ENCODE measurements at places on chromosomes 2 and 18. TPM values are rescaled to one million over a fixed set of nuclear protein-coding genes. Genes with fewer than 3 reads are reported as not detected.

Gene CDK15
- polyA plus RNA-seq: 0.09 TPM

Gene MOCOS
- not detected for polyA plus RNA-seq

Gene TMEM237
- polyA plus RNA-seq: 48.7 TPM

Gene DSG4
- polyA plus RNA-seq: not detected

Gene SDC1
- polyA plus RNA-seq: 14.9 TPM

Gene RGPD4
- polyA plus RNA-seq: 0.26 TPM

Gene ZBTB7C
- polyA plus RNA-seq: 6.5 TPM

Gene LDAH
- polyA plus RNA-seq: 44.1 TPM

Measured in neural cell (in vitro differentiated cells).